ENCODE measurements at places on chromosomes 1 and 21. TPM values are rescaled to one million over a fixed set of nuclear protein-coding genes. Genes with fewer than 3 reads are reported as not detected.

The ASH1L gene
- 8.4 TPM for total RNA-seq

The MROH9 gene
- total RNA-seq = not detected

The CDC42 gene
- total RNA-seq = 276 TPM

The LCE1C gene
- total RNA-seq = not detected

The KCNJ6 gene
- total RNA-seq = under 0.01 TPM

The DLGAP3 gene
- 0.45 TPM for total RNA-seq

The GJA8 gene
- total RNA-seq = not detected

The PHACTR4 gene
- 10.7 TPM for total RNA-seq
